ENCODE measurements at places on chromosomes 6 and 20.

DNA sequence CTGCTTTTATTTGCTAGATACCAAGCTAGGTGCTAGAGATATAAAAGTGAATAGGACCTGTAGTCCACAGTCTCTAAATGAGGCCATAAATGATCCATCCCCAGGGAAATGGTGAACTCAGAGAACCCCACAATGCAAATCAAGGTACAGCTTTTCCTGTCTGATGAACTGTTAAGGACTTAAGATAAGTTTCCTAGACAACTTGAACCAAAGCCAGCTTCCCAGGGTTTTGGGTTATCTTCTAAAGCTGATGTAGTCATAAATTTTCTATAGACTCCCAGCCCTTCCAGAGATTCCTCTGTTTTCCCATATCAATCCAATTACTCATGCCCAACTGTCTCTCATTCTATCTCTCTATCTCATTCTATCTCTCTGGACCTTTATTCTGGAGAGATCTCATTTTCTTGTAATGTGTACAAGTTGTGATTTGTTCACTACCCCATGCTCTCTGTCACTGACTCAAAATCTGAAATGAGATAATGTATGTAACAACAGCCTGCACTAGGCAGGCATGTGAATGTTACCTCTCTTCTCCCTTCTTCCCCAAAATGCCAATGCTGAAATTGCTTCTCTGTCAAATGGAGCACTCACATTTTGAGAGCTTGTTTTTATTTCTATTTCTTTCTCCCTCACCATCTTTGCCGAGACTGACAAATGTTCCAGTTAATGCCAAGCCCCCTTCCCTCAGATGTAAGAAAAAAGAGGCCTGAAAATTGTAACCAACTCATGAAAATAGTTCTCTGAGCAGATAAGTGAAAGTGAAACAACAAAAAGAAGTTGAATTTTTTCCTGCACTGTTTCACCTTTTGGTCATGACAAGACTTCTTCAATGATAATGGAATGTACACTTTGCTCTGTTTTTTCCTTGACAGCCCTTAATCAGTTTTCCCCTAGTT, 279.9 kb downstream of the SLC35F1 start:
- no peak for DNase-seq

DNA sequence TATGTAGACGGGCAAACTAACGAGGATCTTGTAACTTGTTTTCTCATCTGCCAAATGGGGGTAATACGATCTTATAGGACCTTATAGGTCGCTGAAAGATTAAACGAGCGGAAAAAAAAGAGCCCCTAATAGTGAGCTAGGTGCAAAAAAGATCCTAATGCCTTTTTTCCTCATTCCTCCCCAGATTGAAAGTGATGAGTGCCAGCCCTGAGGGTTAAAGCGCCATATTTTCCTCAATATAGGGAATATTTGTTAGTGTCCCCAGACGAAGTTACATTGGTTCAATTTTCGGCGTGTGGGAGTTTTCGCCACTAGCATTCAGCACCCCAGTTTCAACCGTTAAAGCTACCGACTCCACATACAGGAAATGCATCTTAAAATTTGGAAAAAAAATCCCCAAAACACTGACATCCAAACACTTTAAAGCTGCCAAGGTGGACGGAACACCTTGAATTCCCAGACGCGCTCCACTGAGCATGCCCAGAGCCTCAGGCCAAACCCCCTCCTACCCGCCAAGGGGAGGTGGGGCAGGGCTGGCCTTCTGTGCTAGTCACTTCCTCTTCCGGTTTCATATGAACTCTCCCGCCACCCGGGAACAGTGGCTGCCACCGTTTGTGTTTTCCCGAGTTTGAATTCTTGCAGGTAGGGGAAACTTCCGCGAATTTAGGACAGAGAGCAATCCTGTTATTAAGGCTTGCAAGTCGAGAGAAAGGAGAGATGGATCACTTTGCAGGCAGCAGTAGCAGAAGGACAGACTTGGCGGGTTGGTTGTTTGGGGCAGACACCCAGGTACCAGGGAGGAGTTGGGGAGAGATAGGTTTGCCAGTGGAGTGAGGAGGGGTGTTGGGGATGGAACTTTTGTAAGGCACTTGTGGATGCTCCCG, at the start of gene PRIM2:
Gene PRIM2 (plus strand): TSS at position 571 of the 884 bp plus-strand sequence. CDS start 816 bp downstream, outside the sequence.
- DNase-seq: peak; percentile 90

DNA sequence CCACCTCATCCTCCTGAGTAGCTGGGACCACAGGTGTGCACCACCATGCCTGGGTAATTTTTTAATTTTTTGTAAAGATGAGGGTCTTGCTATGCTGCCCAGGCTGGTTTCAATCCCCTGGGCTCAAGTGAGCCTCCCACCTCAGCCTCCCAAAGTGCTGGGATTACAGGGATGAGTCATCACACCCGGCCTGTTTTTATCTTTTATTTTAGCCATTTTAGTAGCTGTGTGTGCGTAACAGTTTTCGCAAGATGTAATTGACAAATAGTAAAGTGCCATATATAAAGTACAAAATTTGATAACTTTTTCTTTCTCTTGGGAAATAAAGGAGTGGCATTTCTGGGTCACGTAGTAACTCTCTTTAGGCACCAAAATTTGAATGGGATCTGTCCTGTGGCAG, 21.4 kb downstream of the SNAI1 start:
- DNase-seq: no peak

DNA sequence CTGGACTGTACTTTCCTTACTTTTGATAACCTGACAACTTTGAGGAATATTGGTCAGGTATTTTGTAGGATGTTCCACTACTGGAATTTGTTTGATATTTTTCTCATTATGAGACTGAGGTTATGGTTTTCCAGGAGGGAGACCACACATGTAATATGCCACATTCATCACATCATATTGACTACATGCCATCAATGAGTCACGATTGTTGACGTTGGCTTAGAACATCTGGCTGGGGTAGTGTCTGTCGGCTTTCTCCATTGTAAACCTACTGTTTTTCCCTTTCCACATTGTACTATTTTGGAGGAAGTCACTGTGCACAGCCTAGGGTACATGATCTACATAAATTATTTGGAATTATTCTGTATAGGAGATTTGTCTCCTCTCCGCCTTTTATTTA, 1.4 kb upstream of the STX11 start:
- DNase-seq: no peak

DNA sequence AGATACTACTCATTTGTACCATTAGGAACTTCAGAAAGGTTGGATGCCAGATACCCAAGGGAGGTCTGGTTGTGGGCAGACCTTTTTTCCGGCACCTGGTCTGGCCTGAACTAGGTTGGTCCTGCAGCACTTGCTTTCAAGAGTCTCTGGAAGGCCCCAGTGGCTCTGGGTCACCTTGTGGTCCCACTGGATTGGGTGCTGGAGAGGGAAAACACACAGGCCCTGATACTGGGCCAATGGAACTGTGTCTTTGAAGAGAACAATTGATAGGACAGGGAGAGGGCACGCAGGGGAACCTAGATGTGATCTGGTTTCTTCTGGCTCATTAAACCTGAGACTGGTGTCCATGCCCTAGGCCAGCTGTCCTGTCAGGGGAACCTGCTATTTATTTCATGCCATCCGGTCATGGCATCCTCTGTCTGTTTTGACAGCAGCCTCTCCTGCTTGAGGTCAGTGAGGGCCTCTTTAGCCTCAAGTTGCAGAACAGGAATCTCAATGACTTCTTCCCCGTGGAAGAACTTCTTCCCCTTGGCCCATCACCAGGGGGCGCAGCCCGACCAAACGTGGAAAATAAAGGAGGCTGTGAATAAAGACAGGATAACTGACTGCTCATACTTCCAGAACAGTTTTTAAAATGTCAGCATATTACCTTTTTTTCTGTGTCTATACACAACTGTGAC, 25.0 kb downstream of the TAF8 start:
- DNase-seq: peak; percentile 83

DNA sequence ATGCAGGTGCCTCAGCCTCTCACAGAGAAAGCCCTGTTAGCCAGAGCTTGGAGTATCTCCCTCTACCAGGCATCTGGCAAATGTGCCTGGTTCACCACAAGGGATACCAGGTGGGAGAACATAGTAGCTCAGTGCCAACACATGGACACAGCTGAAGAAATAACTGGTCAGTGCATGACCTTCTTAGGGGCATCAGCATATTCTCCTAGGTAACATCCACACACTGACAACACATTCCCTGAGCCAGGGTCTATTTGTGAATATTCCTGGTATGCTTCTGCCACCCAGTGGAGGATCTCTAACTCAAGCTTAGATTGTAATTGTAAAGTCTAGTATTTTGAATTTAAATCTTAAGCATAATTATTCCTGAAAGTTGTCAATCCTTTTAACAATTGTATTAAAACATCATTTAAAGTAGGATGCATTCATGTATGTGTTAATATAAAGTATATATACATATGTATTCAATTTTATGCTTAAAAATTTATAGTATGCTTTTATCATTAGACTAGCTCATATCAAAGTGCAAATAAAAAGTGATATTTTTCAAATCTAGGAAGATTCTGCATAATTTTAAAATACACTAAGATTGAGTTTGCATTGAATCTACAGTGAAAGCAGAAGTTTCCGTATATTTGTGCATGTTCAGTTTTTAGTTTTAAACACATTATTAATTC, 45.3 kb upstream of the COL21A1 start:
- no peak for DNase-seq

DNA sequence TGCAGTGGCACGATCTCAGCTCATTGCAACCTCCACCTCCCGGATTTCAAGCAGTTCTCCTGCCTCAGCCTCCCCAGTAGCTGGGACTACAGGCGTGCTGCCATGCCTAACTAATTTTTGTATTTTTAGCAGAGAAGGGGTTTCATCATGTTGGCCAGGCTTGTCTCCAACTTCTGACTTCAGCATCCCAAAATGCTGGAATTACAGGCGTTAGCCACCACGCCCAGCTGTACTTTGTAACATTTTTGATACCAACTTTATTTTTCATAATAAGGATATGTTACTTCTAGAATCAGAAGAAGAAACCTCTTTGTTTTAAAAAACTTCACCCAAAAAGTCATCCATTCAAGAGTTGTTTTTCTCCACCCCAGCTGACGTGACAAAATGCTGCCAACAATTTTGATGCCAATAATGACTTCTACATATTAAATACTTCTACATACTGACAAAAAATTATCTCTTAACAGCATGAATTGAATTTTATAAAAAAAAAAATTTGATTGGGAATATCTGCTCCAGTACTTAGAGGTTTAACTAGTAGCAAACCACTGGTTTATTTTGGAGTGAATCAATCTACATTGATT, 22.5 kb upstream of the PRIM2 start:
- DNase-seq: no peak

All from suprapubic skin (tissue), 4 donors.